ENCODE measurements at places on chromosomes 6 and 20.

- no peak for DNase-seq
These were observed 33.6 kb downstream of the COL20A1 start for GRCh38 chr20:63326314-63327230.

DNA sequence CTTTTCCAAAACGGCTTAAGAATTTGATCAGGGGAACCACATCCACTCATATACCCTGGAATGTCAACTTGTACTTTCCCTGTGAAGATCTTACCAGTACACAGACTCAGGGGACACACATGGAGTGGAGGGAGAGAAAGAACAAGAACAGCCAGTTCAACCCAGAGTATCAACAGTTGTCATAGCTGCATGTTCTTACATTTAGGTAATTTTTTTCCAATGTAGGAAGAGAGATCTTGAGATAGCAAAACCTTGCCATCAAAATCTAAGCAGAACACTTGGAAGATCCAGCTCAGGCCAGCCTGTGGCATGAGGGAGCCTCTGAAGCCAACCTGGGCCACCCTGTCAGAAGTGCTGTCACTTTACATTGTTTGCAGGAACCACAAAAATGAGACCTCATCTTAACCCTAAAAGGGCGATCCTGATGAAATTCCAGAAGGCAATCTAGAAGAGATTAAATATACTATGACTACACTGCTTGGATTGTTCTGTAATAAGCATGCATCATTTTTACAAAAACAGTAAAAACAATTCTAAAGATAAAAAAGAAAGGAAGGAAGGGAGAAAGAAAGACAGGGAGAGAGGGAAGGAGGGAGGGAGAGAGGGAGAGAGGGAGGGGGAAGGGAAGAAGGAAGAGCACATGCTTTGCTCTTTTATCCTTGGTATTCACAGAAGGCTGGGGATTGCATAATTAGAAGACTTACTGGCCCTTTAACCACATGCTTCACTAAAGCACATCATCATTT is 124.7 kb upstream of the TCF21 start:
- DNase-seq, result no peak

DNA sequence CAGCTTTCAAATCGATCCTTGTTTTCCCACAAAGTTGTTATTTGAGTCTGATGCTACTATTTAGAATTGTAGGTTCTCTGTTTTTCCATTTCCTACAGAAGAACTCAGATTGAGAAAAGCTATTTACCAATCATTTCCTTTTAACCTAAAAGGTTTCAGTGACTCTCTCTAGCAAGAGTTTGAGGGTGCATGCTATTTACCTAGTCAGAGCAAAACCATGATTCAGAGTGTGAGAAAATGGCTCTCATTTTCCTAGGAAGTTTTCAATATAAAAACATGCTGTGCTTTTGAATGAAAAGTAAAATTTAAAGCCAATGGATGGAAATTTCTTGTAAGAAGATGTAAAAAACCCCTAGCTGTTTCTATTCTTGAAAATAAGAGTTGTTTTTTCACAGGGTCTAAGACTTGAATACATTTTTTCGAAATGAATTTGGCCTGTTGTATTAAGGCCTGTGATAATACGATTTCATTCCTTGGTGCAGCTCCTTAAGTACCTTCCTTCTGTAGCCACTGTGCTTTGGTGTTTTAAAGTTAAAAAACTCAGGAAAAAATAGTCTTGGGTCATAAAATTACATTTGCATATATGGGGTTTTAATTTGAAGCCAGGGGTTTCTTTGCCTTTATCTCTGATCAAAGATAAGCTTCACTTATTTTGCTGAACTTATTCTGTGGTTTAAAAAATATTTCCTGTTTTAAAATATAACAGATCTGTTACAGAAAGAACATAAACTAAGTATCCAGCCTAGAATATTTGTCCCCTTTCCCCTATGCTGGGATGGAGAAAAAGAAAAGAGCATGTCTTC is 18.0 kb upstream of the RSPH3 start:
- DNase-seq, result no peak

DNA sequence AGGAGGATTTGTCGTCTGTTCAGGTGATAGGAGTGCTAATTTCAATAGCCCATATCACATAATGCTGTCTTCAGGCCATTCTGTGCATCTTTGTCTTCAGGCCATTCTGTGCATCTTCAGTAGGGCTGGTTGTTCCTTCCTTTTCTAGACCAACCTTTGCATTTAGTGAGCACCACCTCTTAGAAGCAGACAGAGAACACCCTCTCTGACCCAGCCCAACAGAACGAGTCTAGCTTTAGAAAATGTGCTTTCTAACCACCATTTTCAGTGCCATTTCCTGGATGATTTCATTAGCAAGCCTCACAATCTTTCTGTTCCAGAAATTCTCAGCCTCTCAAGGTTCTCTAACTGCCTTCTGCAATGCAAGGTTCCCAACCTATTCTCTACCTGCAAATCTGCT is 215.3 kb upstream of the KCNQ5 start:
- DNase-seq, result no peak

Measured in stimulated activated CD4-positive, alpha-beta T cell treated with anti-CD3 and anti-CD28 coated beads, Interleukin-2, amount 100 ng/mL, for 24 hours (primary cell).